Activated effector memory CD4-positive, alpha-beta T cell treated with anti-CD3 and anti-CD28 coated beads, Interleukin-2, amount 50 U/mL, for 16 hours (primary cell): ENCODE measurements at places on chromosomes 4 and X.

DNA sequence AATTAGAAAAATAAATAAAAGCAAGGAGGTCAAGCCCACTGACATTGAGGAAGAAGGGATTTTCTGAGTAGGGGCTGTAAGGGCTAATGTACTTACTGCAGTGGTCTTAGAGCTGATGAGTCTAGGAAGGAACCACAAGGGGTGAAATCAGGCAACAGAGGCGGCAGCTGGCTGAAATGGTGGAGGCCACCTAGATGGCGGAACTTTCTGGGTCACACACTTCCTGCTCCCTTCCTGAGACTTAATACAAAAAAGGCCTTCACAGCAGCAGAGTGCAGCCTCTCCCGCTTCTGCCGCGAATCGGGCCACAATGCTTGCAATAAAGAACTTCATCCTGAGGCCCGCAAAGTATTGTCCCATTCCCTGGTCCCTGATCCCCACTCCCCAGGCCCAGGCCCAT, 15.4 kb downstream of the SNX12 start:
- no peak for DNase-seq

- no peak for DNase-seq
Measured at GRCh38 chr4:184024637-184025036, 119.5 kb downstream of the STOX2 start.

DNA sequence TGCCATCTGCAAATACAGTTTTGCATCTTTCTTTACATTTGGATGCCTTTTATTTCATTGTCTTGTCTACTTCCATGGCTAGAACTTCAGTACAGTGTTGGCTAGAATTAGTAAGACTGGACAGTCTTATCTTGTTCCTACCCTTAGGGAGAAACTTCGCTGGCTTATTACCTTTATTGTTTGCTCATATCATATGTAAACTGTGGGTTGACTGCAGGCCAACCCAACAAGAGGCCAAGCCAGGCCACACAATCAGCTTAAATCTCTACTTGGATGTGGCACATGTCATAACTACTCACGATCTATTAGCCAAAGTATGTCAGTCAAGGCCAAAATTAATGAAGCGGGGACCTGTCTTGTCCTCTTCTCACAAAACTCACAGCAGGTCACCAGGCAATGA, 144.1 kb downstream of the THOC2 start:
- no peak for DNase-seq

- DNase-seq, result no peak
Measured at GRCh38 chr4:153764601-153765368, 5.0 kb upstream of the RNF175 start.

DNA sequence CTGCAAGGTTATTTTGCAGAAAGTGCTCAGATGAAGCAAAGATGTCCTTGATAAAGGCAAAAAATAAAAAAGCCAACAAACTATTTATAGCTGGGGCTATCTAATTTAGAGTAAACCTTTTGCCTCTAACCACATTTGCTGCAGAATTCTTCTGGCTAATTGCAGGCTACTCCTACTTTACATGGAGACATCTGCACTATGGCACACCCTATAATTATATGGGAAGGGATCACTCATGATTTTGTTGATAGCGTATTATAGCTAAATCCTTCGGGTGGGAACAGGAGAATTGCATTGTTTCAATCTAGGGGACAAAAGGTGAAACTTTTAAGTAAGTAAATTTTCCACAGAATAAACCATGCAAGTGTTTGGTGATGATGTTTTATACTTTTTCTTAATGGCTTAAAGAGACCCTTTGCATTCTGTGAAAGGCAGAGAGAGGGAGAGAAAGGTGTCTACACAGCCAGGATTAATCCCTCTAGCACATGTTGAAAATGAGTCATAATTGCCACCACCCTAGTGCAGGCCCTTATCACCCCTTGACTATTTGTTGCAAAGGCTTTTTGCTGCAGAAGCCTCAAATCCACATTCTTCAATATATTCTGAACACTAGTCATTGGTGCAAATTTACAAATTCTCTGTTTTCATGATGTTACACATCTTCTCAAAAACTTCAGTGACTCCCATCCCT, 221.3 kb upstream of the BMP3 start:
- DNase-seq, result no peak

DNA sequence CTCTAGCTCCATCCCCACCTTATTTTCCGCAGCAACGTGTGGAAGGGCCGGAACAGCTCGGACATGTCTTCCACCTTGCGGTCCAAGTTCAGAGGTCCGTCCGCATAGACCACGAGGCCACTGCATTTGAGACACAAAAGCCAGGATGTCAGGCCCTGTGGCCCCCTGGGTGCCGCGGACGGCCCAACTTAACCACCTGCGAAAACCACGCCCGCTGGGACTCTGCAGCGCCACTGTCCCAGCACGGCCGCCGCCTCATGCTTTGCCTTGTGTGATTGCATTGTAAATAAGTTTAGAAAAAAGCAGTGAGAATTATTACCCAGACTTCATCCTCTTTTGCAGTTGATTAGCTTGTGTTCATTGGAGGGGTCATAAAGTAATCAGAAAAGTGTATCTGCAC, 58.2 kb upstream of the MXD4 start:
- no peak for DNase-seq

GRCh38 chrX:130196466-130196865, 24.7 kb downstream of the RAB33A start:
- no peak for DNase-seq

DNA sequence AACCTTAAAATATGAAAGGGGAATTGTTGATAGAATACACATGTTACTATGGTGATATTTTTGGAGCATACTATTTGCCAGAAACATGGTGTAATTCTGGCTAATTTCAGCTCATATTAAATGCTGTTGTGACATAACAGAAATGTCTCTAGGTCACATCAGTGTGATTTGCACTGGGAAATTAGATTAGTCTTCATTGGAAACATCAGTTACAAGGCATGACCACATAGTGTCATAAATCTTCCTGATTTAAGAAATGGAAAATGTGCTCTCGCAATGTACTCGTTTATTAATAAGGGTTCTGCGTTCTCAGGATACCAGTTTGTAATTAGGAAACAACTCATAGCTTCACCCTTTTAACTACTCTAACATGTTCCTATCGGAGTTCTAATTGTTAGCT, 72.9 kb upstream of the GYPA start:
- DNase-seq, result no peak

DNA sequence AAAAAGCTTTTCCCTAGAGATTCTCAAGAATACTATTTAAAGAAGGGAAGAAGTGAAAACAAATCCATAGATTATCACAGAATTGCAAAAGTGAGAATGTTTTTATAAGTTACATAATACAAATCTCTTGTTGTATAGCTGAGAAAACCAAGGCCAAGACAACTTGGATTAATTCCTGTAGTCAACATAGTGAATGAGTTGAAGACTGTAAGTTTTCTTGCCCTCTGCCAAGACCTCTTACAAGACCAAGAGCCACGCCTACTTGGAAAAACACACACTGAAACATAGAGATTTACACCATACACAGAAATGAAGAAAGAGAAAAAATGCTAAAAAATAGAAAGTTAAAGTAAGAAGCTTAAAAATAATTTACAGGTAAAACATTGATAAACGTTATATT, 2024.0 kb downstream of the PCDH7 start:
- no peak for DNase-seq

- no peak for DNase-seq
Measured at GRCh38 chr4:127080141-127080540, 552.6 kb upstream of the INTU start.

- no peak for DNase-seq
Measured at GRCh38 chr4:19748519-19749479, 502.9 kb upstream of the SLIT2 start.

- no peak for DNase-seq
Measured at GRCh38 chr4:140571620-140572019, 2.9 kb upstream of the UCP1 start.

- no peak for DNase-seq
Measured at GRCh38 chr4:188657365-188657764, 518.1 kb downstream of the TRIML1 start.

GRCh38 chr4:137345597-137345996, 186.7 kb downstream of the PCDH18 start:
- DNase-seq, result no peak

- no peak for DNase-seq
Measured at GRCh38 chr4:4341861-4342650, 44.8 kb upstream of the NSG1 start.

DNA sequence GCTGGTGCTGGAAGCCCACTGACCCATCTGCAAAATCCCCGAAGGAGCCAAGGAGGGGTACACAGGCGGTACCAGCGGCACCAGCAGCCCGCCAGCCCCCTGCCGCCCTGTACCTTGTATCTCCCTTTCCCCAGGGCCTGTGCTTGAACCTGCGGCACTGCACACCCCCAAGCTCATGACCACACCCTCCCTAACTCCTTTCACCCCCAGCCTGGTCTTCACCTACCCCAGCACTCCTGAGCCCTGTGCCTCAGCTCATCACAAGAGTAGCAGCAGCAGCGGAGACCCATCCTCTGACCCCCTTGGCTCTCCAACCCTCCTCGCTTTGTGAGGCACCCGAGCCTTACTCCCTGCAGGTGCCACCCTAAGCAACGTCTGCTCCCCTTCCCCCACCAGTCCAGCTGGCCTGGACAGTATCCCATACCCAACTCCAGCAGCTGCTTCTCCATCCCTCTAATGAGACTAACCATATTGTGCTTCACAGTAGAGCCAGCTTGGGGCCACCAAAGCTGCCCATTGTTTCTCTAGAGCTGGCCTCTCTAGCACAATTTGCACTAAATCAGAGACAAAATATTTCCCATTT, 94.9 kb downstream of the LARP1B start:
- no peak for DNase-seq

GRCh38 chrX:67917421-67918010, 373.7 kb downstream of the AR start:
- DNase-seq, result no peak

DNA sequence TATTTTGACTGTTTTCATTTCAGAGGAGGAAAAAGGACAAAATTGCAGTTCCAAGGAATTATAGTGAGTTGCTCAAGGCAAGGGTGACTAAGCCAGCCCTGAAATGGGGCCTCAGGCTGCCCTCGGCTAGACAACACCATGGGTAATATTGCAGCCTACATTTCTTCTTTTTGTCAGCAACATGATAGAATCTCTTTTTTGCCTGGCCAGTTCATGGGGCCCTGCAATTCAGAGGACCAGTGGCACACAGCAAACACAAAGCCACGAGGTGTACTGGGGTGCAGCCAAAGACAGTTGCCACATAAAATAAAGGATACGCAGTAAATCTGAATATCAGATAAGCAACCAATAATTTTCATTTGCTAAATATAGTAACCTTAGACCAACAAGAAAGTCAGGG, 41.8 kb downstream of the RBM47 start:
- no peak for DNase-seq

DNA sequence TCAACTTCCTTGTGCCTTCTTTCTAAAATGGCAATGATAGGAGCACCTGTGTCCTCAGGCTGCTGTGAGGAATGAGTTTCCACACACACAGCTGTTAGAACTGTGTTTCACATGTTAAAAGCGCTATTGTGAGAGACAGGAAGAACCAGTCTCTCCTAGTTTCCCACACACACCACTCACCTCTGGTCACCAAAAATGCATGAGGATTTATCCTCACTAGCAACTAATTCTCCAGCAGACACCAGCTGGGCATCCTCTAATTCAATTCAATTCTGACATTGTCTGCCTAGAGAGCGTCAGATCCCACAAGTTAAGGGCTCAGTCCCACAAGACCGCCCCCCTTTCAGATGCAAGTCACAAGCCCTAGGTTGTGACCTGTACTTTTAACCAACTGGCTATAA, 29.0 kb upstream of the SLC2A9 start:
- DNase-seq, result no peak

GRCh38 chr4:26682436-26682835, 98.6 kb downstream of the TBC1D19 start:
- DNase-seq, result no peak

- no peak for DNase-seq
Measured at GRCh38 chrX:31126205-31126604, 54.4 kb upstream of the FTHL17 start.

DNA sequence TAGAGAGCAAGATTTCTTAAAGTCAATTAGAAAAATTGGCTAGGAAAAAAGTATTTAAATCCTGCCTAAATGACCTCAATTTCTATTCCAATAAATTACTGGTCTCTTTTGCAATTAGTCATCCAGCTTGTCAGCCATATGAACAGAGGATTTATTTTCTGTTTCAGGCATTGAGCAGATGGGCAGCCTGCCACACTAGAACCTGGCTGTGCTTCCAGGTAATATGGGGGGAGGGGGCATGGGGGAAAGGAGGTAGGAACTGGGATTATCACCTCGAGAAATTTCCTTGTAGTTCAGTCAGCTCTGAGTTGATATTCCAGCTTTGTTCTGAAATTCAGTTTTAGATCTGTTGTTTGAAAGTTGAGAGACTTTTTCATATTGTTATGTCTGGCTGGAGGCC, 206.3 kb upstream of the LCORL start:
- DNase-seq, result no peak

DNA sequence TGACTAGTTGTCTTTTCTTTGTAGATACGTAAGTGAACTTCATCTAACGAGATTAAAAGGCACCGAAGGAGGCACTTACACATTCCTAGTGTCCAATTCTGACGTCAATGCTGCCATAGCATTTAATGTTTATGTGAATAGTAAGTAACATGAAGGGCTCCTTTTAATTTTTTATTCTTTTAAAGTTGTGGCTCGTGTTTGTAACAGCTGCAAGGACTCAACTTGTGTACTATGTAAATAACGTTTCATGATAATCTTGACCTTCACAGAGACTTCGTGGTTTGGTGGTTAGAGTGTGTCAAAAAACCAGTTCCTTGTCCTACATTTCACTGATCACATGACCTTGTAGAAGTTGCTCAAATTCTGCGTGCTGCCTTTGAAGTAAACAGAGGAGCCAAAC, 51.6 kb downstream of the KIT start:
- no peak for DNase-seq

- no peak for DNase-seq
Measured at GRCh38 chrX:24375600-24376131, 15.2 kb downstream of the SUPT20HL1 start.

GRCh38 chr4:35934320-35934981, 309.9 kb downstream of the ARAP2 start:
- no peak for DNase-seq

DNA sequence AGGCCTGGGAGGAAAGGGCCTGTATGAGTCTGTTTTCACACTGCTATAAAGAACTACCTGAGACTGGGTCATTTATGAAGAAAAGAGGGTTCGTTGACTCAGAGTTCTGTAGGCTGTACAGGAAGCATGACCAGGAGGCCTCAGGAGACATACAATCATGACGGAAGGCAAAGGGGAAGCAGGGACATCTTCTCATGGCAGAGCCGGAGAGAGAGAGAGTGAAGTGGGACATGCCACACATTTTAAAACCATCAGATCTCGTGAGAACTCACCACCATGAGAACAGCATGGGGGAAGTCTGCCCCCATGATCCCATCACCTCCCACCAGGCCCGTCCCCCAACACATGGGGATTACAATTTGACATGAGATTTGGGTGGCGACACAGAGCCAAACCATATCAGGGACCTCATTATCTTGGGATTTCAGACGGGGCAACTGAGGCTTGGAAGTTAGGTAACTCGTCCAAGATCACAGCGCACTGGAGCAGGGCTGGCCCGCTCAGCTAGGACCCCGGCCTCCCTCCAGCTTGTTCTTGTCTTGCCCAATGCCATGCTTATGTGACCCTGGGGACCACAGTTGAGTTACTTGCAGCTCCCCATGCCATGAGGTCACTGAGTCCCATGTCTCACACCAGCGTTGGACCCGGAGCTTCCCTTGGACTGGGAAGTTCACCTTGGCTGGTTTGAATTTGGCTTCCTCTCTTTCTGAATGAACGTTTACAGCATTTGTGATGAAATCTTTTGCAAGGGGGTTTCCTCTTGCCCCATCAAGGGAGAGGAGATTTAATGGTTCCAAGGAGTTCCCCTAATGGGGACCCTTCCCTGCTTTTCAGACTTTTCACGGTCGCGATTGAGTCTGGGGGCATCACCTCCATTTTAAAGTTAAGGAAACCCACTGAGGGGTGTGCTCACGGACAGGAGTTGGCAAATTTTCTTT, 18.1 kb downstream of the HTRA3 start:
- DNase-seq, result no peak
